Activated naive CD4-positive, alpha-beta T cell treated with anti-CD3 and anti-CD28 coated beads for 36 hours (primary cell): ENCODE measurements at places on chromosomes 1 and 21. TPM values are rescaled to one million over a fixed set of nuclear protein-coding genes. Genes with fewer than 3 reads are reported as not detected.

DNA sequence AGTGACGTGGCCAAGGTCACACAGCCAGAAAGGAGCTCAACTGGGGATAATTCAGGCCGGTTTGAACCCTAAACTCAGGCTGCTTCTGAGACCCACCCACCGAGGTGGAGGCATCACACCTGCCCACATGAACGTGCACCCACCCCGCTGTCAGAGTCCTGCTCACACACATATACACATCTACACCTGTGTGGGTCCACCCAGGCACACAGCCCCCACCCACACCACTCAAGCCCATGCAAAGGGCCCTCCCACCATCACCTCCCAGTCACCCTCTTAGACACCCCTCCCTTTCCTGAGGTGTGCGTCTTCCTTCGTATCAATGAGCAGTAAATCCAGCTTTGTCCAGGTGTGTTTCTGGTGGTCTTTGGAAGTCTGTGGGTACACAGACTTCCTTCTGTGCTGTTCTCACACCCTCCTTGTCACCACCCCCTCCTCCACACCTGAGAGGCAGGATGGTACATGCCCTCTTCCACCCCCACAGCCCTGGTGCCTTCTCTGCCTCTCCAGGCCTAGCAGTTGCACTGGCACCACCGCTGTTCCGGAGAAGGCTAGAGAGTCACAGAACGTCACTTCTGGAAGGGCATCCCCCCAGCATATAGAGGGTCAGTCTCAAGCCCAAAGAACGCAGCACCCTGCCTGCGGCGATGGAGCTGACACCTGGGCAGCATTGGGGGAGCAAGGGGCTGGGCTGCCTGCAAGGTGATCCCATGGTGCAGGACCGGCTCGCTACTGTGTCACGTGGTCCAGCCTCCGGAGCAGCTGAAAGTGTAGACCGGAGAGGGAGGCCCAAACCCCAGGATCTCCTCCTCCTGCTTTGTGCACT lies 18.9 kb upstream of the FAM131C start:
- DNase-seq = no peak
- H3K36me3 ChIP-seq = no peaks in the 10 kb centered on the region
- no peaks in the 10 kb centered on the region for H3K4me1 ChIP-seq
- H3K27me3 ChIP-seq = no peaks in the 10 kb centered on the region
- H3K4me3 ChIP-seq = no peak overlapping the region

GRCh38 chr1:91784191-91784590 lies 101.8 kb downstream of the TGFBR3 start:
- no peak overlapping the region for H3K27ac ChIP-seq
- H3K4me1 ChIP-seq = peaks cover 4% of the 10 kb centered on the region
- DNase-seq = no peak

- no peak overlapping the region for H3K27ac ChIP-seq
- no peaks in the 10 kb centered on the region for H3K36me3 ChIP-seq
- DNase-seq = no peak
Measured at GRCh38 chr1:45945426-45945825, 142.0 kb downstream of the MAST2 start.

RCSD1 gene
- total RNA-seq = 27.3 TPM

DNA sequence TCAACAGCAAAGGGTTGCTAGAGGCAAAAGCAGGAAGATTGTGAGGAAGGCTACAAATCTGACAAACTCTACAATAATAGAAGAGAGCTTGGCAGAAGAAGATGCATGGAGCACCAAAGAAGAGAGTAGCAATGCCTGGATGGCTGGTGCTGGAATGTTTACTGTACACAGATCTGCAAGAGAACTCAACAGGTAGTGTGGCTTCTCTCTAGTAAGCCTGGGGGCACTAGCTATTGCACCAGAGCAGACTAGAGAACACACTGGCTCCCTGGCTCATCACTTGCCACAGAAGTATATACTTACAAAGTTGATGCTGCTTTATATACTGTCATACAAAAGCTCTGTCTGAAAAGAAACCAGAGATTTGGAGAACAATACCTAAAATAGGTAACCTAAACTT lies 475.0 kb upstream of the NCAM2 start:
- DNase-seq = no peak
- H3K27ac ChIP-seq = no peak overlapping the region
- no peaks in the 10 kb centered on the region for H3K4me1 ChIP-seq
- no peaks in the 10 kb centered on the region for H3K36me3 ChIP-seq
- H3K4me3 ChIP-seq = no peak overlapping the region
